ENCODE measurements at places on chromosomes 1 and 21.

DNA sequence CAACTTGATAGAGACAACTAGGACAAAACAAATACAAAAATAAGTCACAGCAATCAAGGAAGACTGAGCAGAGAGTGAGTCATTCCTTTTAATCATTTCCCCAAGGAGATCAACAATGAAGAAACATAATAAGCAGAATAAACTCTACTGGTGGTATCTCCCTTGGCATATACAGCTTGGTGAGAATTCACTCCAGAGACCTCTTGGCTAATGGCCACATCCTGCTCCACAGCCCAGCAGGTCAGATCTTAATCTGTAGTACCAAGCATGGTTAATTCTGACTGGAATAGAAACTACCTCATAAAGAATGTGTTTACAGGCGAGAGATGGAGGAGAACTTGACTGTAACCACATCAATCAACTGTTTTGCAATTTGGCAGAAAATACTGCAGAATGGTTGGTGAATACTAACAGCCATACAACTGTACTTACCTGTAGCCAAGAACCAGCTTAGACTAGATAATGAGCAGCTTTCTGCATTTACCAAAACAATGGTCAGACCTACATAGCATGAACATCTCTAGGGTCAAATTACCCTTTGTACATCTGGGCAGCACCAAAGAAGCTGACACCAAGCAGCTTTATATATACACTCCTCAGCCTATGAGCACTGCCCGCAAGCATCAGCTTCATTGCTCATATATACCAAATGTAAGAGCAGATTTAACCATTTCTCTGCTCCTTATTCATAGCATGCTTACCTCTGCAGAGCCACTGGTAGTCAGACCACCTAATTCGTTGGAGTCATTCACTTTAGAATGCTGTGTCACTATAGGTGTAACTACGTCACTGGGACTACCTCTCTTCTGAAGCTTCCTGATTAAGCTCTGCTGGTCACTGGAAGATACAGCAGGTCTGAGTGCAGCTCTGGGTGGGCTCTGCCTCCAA, 51.0 kb downstream of the KIAA0319L start:
- DNase-seq = no peak

- no peak for DNase-seq
These were observed 1.0 kb downstream of the GALNT2 start for GRCh38 chr1:230067871-230068620.

- DNase-seq = no peak
These were observed 207.0 kb downstream of the TNR start for GRCh38 chr1:175536369-175536768.

GRCh38 chr21:35920436-35920835, 139.9 kb downstream of the SETD4 start:
- no peak for DNase-seq

DNA sequence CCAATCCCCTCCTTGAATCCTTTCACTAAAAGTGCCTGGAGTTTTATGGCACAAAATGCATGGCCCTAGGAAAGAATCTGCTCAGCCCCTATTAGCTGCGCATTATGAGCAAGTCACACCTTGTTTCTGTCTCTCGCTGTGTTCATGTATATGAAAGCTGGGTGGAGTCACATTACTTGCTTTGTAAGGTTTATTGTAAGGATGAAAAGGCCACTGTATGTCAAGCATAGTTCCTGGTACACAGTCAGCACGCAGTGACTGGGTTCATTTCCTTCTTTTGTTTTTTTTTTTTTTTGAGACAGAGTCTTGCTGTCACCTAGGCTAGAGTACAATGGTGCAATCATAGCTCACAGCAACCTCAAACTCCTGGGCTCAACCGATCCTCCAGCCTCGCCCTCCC, 6.7 kb upstream of the SLC9A1 start:
- no peak for DNase-seq

All from esophagus muscularis mucosa (tissue), 4 donors.